Putamen (tissue), 1 donor: ENCODE measurements at places on chromosomes 2 and 18.

GRCh38 chr2:107809835-107810234, 16.9 kb upstream of the RGPD4 start:
- no peak for DNase-seq

GRCh38 chr2:199946196-199946595, 9.1 kb downstream of the TYW5 start:
- no peak for DNase-seq

DNA sequence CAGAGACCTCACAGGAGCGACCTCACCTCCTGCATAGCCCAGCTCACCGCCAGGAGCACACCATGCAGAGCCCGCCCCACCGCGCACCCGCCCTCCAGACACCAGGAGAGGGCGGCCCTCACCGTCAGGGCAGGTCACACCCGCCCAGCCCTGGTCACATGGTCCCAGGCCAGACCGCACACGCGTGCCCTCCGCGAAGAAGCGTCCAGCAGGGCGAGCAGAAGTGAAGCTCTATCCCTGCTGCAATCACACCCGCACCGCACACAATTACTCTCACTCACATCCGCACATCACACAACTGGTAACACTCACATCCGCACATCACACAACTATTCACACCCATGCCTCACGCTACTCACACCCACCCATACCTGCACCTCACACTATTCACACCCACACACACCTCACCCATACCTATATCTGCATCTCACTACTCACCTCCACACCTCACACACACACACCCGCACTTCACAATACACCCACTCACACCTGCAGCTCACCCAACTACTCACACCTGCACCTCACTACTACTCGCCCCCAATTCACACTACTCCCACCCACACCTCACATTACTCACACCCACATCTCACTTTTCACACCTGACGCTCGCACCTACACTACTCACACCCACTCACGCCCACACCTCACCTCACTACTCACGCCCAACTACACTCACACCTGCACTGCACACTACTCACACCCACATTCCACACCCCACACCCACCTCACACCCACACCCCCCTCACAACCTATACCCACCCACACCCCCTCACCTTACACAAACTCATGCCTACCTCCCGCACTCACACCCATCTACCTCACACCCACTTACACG, 242.0 kb downstream of the HDAC4 start:
- no peak for DNase-seq

DNA sequence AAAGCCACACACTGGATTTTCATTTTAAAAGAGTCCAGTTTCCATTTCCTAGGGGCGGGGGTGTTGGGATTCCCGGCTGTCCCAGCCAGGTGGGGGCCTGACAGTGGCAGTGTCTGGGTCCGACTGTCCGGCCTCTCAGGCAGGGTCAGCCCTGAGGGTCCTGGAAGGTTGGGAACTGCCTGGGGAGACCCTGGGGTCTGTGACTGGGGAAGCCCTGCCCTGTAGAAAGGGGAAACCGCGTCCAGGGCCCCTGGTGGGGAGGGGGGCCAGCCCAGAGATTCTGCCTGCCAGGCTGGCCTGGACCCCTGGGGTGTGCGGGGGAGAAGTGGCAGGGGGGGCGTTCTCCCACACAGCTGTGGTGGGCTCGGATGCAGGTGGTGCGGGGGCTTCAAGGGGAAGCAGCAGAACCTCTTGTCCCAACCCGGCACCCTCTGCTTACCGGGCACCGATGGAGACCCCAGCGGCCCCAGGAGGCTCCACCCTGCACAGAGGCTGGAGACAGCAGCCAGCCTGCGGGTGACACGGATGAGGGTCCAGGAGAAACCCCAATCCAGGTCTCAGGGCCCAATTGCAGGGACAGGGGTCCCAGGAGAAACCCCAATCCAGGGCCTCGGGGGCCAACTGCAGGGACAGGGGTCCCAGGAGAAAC, 4.9 kb downstream of the RTP5 start:
- DNase-seq = no peak

- DNase-seq = no peak
Measured at GRCh38 chr2:236768393-236769140, 198.9 kb downstream of the ACKR3 start.

- DNase-seq = no peak
Measured at GRCh38 chr2:29246383-29247300, 131.4 kb downstream of the CLIP4 start.

DNA sequence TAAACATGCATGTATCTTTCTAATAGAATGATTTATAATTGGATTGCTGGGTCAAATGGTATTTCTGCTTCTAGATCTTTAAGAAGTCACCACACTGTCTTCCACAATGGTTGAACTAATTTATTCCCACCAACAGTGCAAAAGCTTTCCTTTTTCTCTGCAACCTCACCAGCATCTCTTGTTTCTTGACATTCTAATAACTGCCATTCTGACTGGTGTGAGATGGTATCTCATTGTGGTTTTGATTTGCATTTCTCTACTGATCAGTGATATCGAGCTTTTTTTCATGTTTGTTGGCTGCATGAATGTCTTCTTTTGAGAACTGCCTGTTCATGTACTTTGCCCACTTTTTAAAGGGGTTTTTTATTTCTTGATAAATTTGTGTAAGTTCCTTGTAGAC, 182.5 kb downstream of the ANKRD44 start:
- no peak for DNase-seq

GRCh38 chr2:23363831-23364230, 21.1 kb upstream of the KLHL29 start:
- DNase-seq = no peak
